ENCODE measurements at places on chromosomes 12 and 14.

GRCh38 chr14:67970923-67971322, 151.3 kb downstream of the RAD51B start:
- DNase-seq = no peak

GRCh38 chr12:13211859-13212664, 15.5 kb downstream of the EMP1 start:
- peak; percentile 29 for DNase-seq

DNA sequence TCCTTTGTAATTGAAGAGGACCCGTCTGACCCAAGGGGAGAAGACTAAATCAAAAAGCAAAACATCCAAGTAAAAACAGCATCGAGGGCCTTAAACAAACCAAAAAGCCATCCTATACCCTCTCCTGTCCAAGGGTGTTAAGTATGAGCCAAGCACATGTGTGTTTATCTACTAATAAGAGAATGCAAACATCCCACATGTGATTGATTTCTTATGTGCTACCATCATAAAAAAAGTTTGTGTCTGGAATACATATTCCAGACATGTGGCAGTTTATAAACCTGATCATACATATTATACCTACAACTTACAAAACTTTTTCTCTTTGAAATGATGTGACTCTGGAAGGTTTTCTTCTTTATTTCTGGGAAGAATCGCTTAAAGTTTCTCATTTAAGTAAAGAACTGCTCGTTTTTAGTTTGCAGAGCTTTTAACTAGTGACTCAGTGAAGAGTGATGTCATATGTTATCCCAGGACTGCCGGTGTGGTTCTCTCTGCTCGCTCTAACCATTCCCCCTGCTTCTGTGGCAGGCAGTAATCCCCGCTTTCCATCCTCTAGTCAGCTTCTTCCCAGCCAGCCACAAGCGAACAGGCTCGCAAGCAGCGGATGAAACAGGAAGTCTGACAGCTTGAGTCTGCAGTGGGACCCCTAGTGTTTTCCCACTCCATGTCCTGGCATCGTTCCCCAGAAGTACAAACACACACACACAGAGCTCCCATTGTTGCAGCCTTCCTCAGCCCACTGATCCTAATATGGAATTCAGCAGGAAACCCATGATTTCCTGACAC, 431 bp upstream of the RHOJ start:
- peak; percentile 90 for DNase-seq

- DNase-seq = no peak
These were observed 156.5 kb upstream of the RMST start for GRCh38 chr12:97306147-97306546.

- no peak for DNase-seq
These were observed 22.7 kb downstream of the LRRC74A start for GRCh38 chr14:76848879-76849278.

DNA sequence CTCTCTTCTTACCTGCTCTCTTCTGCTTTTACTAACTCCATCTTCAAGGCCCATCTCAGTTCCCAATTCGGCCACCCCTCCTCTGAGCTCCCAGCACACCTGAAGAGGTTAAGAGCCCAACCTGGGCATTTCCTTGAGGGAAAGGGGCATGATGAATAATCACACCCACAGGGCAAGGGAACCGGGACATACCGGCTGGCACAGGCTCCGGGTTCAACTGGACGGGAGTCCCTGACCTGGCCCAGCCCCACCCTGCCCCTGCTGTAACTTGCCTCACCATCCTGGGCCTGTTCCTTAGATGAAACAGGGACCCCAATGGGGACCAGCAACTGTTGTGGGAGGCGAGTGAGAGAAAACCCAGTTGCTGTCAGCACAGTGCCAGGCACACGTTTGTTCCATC, 8.5 kb downstream of the CCDC85C start:
- no peak for DNase-seq

GRCh38 chr14:33780035-33780434, 170.8 kb downstream of the EGLN3 start:
- no peak for DNase-seq

DNA sequence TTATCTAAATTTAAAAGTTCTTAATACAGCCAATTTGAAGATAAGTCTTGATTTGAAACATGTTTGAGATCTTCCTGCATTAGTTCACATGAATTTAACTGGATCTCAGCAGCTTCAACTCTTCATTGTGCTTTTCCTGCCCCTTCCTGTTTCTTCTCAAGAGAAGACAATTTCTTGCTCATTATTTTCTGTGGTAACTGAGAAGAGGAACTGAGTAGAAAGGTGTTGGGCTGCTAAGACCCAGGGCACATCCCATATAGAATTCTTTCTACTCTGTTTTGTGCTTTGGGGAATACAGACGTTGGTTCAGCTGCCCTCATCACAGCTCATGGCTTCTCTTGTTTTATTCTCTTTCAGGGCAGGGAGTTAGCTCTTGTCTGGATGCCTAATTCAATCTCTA, 110.2 kb downstream of the SNAPC1 start:
- DNase-seq = no peak

All from NCI-H524 treated with DMSO at 0.1 percent for 48 hours (cell line).